ENCODE measurements at places on chromosomes 3 and 15. TPM values are rescaled to one million over a fixed set of nuclear protein-coding genes. Genes with fewer than 3 reads are reported as not detected.

NR1I2 gene
- total RNA-seq, result not detected

CPB1 gene
- 6.9 TPM for total RNA-seq

PTX3 gene
- total RNA-seq, result 7.2 TPM

REC114 gene
- not detected for total RNA-seq

PLCH1 gene
- total RNA-seq, result 12.1 TPM

COL8A1 gene
- 95.1 TPM for total RNA-seq

BSN gene
- 0.43 TPM for total RNA-seq

C3orf85 gene
- not detected for total RNA-seq

CPLX3 gene
- total RNA-seq, result not detected

CCR1 gene
- 40.9 TPM for total RNA-seq

LRRC49 gene
- total RNA-seq, result 4.3 TPM

HCLS1 gene
- 76.5 TPM for total RNA-seq

TMC3 gene
- not detected for total RNA-seq
